ENCODE measurements at places on chromosomes 7 and 10.

GRCh38 chr10:29026802-29027580 lies 261.9 kb upstream of the LYZL1 start:
- DNase-seq, result no peak

DNA sequence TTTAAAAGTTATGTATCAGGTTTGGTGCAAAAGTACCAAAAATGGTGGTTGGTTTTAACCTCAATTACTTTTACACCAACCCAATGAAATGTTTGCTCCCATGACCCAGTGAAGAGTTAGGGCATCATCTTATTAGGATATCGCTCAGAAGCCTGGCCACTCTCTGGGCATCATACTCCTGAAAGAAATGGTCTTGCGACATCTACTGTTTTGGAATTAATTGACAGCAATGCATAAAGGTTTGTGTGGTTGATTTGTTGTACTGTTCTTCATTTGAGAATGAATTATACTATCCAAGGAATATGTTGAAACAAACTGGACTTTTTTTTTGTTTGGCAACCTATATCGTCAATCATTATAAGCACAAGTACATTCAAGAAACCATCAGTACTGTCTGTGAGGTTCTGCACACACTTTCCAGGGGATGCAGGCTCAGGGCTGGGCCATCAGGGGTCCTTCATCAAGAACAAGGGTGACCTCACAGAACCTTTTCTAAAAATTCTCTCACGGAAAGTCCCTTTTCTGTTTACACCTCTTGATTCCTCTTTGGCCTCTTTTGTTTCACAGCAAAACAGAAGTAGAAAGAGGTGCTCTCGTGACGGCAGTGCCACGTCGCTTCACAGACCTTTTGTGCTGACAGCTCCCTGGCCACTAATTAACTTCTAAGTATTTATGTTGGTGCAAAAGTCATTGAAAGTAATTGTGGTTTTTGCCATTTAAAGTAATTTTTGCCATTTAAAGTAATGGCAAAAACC lies 117.2 kb upstream of the KLF6 start:
- DNase-seq, result peak; percentile 70

DNA sequence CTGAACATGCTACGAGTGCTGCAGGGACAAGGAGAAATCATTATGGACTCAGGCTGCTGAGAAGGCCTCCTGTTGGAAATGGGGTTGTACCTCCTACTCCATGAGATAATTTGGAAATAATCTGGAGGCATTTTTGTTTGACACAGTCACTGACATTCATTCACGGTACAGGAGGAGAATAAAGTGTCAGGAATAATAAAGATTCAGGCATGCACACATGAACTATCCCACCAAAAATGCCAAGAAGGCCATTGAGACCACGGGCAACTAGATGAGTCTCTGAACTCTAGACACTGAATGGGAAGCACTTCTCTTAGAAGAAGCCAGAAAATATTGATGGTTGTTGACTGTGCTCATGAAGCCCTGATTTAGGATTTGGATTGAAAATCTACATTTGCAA lies 220.9 kb upstream of the HABP2 start:
- no peak for DNase-seq

- no peak for DNase-seq
Measured at GRCh38 chr10:11448190-11448544, 163.3 kb downstream of the USP6NL start.

- DNase-seq, result peak; percentile 69
Measured at GRCh38 chr7:107167483-107168232, 1.1 kb upstream of the HBP1 start.

DNA sequence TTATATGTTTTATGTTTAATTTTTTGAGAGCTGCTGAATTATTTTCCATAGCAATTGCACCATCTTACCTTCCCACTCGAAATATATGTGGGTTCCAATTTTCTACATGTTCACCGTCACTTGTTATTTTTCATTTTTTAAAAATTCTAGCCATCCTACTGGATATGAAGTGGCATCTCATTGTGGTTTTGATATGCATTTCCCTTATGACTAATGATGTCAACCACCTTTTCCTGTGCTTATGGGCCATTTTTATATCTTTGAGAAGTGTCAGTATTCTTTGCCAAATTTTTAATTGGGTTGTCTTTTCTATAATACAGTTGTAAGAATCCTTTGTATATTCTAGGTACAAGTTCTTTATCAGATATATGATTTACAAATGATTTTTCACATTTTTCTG lies 27.8 kb downstream of the NHLRC2 start:
- DNase-seq, result no peak
